ENCODE measurements at places on chromosomes 1 and 21. TPM values are rescaled to one million over a fixed set of nuclear protein-coding genes. Genes with fewer than 3 reads are reported as not detected.

Gene UBXN10
- 7.8 TPM for total RNA-seq

Gene NIPAL3
- total RNA-seq, result 38.0 TPM

Gene CLK2
- total RNA-seq, result 51.1 TPM

Gene KCNJ15
- total RNA-seq, result 62.7 TPM

Gene ZZZ3
- total RNA-seq, result 44.5 TPM

Gene TP73
- total RNA-seq, result 3.6 TPM

Gene NCAM2
- total RNA-seq, result 8.8 TPM

Gene NHLH1
- total RNA-seq, result 0.15 TPM

DNA sequence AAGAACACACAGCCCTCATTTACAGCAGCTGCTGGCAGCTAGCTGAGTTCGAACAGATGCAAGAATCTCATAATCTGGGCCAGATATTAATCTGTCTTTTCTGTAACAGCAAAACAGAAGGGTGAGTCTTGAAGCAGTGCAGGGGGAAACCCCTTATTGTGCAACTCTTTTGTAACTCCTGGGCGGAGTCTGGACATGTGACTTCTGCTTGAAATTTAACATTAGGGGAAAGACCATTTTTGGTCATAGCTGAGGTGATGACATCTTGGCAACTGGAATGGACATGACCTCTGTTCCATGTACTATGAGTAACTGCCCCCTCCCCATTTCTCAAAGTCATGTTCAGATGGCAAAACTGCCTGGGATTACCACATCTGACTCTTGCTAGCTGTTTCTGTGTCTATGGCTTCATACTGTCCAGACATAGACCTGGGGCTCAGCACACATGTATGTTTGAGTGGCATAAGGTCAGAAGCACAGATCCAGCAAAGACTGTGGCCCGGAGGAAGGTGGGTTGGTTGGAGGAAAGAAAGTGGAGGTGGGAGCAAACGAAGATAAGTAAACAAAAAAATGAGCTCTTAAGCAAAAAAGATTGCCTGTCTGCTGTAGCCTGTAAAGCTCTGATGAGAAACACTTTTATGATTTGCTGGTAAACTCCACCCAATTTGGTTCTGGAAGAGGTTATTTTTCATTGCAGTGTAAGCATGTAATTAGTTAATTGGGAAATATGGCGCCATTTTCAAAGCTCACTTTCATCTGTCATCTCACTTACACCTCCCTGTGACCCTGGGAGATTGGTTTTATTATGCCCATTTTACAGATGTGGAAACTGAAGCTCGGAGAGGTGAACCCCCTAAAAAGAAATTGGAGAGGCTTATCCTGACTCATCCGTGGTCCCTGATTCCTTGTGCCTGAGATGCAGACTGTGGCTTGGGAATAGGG, 26.1 kb downstream of the ETS2 start:
- DNase-seq, result peak; percentile 66
- H3K27ac ChIP-seq, result peak overlapping the region; percentile 72
- no peak overlapping the region for H3K4me3 ChIP-seq
- H3K4me1 ChIP-seq, result peaks cover 17% of the 10 kb centered on the region
- H3K36me3 ChIP-seq, result no peaks in the 10 kb centered on the region
- H3K27me3 ChIP-seq, result no peaks in the 10 kb centered on the region

DNA sequence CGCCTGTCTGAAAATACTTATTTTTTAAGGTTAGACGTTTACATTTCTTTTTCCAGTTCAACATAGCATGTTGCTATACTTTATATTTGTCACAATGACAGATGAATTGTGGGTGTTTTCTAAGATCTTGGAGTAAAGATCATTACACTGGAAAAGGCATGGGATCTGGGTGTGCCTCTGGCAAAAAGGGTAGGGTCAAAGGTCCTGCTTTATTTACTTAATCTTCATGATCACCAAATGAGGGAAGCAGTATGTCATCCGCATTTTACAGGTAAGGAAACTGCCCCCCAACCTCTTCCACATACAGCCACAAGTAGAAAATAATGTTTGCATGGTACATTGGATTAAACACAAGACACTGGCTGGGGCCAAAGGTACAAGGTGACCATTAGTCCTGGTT, 12.5 kb upstream of the SMPDL3B start:
- no peak overlapping the region for H3K4me3 ChIP-seq
- no peaks in the 10 kb centered on the region for H3K36me3 ChIP-seq
- no peak for DNase-seq
- no peak overlapping the region for H3K27ac ChIP-seq

- no peak overlapping the region for H3K4me3 ChIP-seq
- peak; percentile 39 for DNase-seq
- no peaks in the 10 kb centered on the region for H3K27me3 ChIP-seq
- no peak overlapping the region for H3K27ac ChIP-seq
- H3K36me3 ChIP-seq, result no peaks in the 10 kb centered on the region
These were observed 9.9 kb downstream of the MYOM3 start for GRCh38 chr1:24101796-24102586.

GRCh38 chr21:43191971-43192370, 23.2 kb downstream of the CRYAA start:
- H3K27me3 ChIP-seq, result no peaks in the 10 kb centered on the region
- no peak overlapping the region for H3K27ac ChIP-seq
- no peak overlapping the region for H3K4me3 ChIP-seq
- peaks cover 18% of the 10 kb centered on the region for H3K4me1 ChIP-seq

- no peak overlapping the region for H3K4me3 ChIP-seq
- H3K27ac ChIP-seq, result no peak overlapping the region
- no peaks in the 10 kb centered on the region for H3K36me3 ChIP-seq
- H3K4me1 ChIP-seq, result no peaks in the 10 kb centered on the region
- DNase-seq, result no peak
These were observed 621.9 kb downstream of the LRRIQ3 start for GRCh38 chr1:73576083-73576482.

- H3K36me3 ChIP-seq, result no peaks in the 10 kb centered on the region
- H3K4me3 ChIP-seq, result no peak overlapping the region
- no peaks in the 10 kb centered on the region for H3K27me3 ChIP-seq
- no peak for DNase-seq
These were observed 55.5 kb upstream of the TRIM67 start for GRCh38 chr1:231106347-231106746.

DNA sequence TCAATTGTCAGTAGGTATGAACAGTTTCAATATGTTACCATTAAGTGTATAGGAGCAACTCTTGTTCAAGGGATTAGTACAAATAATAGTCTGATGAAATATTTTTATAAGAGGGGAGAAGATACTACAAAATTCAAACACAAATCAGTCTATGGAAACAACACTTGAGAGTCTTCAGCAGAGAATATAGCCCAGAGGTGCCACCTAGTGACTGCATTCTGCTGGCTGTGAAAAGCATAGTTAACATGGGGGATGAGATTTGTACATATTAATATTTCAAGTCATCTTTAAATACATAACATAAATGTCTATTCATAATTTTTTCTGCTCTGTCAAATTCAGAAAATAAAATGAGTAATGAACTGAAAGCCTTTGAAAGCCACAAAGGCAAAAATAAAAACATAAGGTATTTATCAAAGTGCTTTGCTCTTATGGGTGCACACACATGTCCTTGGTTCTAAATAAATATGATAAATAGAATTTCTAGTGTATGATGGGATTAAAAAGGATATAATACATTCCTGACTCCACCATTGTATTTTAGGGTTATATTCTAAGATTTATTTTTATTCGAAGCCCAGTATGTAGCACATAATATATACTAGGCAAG, 440.9 kb upstream of the ZRANB2 start:
- no peak overlapping the region for H3K27ac ChIP-seq
- H3K27me3 ChIP-seq, result no peaks in the 10 kb centered on the region
- no peaks in the 10 kb centered on the region for H3K4me1 ChIP-seq
- H3K4me3 ChIP-seq, result no peak overlapping the region

DNA sequence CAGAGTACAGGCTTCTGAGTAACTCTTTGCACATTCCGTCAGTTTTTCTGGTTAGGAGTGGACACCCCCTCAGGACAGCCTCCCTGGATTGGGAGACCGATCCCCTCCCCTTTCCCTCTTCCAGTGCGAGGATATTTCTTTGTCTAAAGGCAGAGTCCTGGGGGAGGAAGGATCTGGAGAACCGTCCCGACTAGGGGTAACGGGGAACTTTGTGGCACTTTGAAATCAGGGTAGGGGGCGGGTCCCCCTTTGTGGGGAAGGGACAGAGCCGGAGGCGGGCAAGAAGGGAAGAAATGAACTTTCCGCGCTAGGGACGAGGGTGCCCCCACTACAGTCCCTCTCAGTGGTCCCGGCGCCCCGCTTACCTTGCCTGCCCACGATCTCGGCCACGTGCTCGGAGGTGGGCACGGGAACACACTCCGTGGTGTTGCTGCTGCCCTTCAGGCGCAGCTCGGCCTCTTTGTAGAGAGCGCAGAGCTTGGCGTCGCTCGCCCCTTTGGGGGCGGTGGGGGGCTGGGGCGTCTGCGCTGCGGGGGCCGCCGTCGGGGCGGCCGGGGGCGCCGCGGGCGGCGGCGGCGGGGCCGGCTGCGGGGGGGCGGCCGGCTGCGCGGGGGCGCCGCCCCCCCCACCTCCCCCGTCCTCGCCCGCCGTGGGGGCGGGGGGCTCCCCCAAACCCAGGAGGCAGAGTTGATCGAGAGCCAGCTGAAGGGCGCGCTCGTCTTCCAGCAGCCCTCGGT, 917 bp downstream of the MEX3A start:
- H3K36me3 ChIP-seq, result no peaks in the 10 kb centered on the region
- peaks cover 21% of the 10 kb centered on the region for H3K4me1 ChIP-seq
- H3K27me3 ChIP-seq, result no peaks in the 10 kb centered on the region
- peak overlapping the region; percentile 72 for H3K4me3 ChIP-seq
- H3K27ac ChIP-seq, result no peak overlapping the region

GRCh38 chr1:214824763-214825162, 221.8 kb downstream of the CENPF start:
- no peaks in the 10 kb centered on the region for H3K4me1 ChIP-seq
- no peak for DNase-seq
- H3K27me3 ChIP-seq, result no peaks in the 10 kb centered on the region

- H3K4me1 ChIP-seq, result no peaks in the 10 kb centered on the region
- peaks cover 7% of the 10 kb centered on the region for H3K27me3 ChIP-seq
- no peak overlapping the region for H3K27ac ChIP-seq
These were observed 233.3 kb upstream of the C1orf174 start for GRCh38 chr1:4133297-4133938.

DNA sequence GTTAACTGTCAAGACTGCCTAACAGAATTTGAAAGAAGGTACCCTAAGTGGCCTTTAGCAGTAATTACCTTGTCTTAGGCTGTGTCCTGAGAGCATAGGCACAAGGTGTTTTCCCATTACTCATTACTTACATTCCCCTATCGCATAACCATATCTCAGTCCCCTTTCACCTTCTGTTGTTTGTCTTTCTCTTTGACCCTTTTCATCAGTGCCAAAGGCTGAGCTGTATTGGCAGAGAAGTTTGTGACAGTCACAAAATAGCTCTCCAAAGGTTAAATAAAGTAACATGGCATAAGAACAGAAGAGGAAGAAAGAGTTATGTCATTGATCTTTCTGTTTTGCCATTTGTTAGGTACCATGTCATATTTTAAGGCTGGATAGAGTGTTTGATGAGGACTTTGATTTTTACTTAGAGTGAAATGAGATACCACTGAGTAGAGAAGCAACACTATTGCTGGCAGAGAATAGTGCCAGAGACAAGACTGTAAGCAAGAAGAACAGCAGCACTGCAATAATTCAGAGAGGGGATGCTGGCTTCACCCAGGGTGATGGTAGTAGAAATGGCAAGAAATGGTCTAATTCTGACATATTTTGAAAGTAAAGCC, 497.8 kb downstream of the TTLL7 start:
- H3K4me1 ChIP-seq, result no peaks in the 10 kb centered on the region
- H3K4me3 ChIP-seq, result no peak overlapping the region
- no peaks in the 10 kb centered on the region for H3K27me3 ChIP-seq
- DNase-seq, result no peak

- DNase-seq, result no peak
- peaks cover 43% of the 10 kb centered on the region for H3K4me1 ChIP-seq
- no peaks in the 10 kb centered on the region for H3K27me3 ChIP-seq
- peak overlapping the region; percentile 93 for H3K27ac ChIP-seq
- H3K4me3 ChIP-seq, result peak overlapping the region; percentile 79
- H3K36me3 ChIP-seq, result peaks cover 26% of the 10 kb centered on the region
These were observed 453 bp downstream of the DRAM2 start for GRCh38 chr1:111139324-111139955.

DNA sequence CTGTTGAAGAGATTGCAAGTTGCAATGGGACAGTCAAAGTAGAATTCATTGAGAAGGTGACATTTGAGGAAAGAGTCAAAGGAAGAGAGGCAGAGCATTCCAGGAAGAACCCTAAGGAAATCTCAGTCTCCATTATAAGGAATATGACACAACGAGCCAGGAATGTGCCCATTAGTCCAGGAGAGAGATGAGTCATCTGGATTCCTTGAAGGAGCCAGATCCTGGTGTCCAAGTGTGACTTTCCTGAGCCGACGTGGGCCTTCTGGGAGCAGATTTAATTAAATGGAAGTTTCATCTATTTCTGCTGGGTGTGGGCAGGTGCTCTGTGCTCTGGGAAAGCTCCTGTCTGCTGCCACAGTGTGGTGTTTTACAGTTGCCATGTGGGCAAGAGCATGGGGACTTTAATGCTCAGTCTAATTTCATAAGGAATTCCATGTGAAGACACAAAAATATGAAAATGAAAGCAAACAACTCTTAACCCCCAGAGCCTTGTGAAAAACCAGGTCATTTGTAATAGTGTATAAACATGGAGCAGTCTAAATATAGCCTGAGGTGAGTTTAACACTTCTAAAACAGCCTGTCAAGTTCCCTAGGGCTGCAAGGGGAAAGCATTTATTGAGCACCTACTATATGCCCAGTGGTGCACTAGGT, 111.4 kb upstream of the ARTN start:
- H3K27ac ChIP-seq, result no peak overlapping the region
- no peak overlapping the region for H3K4me3 ChIP-seq
- no peaks in the 10 kb centered on the region for H3K4me1 ChIP-seq
- DNase-seq, result no peak
- H3K36me3 ChIP-seq, result peaks cover 6% of the 10 kb centered on the region

DNA sequence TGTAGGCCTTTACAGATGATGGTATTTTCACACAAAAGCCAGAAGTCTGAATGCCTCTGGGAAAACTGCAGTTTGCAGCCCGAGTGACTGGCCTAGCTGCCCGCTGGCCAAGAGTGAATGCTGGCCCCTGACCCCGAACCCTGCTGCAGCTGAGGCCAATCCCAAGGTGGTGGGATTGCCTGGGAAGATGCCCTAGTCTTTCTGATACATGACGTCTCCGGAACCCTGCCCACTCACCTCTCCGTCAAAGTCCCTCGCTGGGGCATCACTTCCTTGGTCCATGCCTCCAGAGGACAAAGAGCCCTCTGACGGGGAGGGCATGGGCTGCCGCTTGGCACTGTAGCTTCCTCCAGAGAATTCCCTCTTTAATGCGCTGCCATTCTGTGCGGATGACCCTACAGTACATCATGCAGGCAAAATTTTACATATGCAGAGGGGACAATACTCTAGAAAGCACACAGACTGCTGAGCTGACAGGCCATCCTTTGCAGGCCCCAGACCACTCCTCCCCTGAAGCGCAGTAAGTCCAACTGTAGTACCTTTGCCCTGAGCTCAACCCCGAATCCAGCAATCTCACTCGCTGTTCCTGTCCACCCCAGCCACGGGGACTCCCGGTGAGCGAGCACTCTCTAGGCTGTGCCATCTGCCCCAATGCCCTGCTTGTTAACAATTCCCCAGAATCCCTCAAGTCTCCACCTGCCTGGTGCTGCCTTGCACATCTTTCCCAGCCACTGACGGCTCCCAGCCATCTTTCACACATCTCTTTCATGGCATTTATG, 54.7 kb downstream of the COQ8A start:
- DNase-seq, result no peak
- H3K36me3 ChIP-seq, result peaks cover 26% of the 10 kb centered on the region
- peaks cover 9% of the 10 kb centered on the region for H3K4me1 ChIP-seq
- H3K27me3 ChIP-seq, result no peaks in the 10 kb centered on the region
- H3K4me3 ChIP-seq, result no peak overlapping the region
- H3K27ac ChIP-seq, result no peak overlapping the region
